ENCODE measurements at places on chromosomes 7 and 10.

DNA sequence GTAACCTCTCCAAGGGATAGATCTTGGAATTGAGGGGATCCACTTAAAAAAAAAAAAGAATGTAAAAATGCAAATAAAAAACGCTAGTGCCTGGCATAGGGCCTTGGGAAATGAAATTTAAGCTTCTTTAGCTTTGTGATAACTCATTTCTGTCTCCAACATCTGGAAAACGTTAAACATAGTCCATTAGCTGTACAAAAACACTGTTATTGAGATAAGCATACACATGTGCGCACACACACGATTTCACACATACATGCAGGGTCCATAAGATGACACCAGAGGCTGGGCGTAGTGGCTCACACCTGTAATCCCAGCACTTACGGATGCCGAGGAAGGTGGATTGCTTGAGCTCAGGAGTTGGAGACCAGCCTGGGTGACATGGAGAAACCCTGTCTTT, 13.7 kb upstream of the CUL2 start:
- no peak for DNase-seq

- no peak for DNase-seq
Measured at GRCh38 chr7:91383053-91383904, 119.0 kb downstream of the FZD1 start.

DNA sequence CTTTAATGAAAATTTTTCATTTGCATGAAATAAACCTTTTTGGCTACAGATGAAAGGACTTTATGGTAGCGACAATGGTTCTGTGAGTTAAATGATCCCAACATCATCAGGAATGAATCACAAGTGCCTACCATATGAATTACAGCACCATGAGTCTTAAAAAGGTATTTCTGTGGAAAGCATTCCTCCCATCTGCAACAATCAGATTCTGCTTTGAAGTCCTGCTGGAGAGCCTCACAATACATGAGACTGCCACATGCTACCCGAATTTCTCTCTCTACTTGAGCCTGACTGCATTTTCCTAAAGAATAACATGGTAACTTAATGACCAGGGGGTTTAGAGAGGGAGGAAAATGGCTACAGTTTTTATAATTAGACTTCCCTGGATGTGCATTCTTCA, 190.3 kb downstream of the TWIST1 start:
- no peak for DNase-seq

DNA sequence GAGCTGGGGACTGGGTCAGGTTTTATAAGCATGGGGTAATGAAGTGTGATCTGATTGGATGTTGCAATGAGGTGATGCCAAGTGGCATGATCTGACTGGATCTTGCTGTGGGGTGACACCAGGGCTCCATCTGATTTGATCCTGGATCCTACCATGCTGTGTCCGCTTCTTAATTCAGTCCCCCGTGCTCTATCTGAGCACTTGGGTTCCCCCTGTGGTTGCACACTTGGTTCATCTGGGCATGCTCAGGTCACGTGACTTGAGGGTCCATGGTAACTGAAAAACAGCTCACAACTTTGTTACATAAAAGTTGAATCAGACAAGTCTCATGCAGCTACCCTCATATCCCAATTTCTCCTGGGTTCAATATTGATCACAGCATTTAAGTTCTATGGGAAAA, 448.6 kb upstream of the NRP1 start:
- DNase-seq = no peak
